Panc1 (cell line): ENCODE measurements at places on chromosomes 11 and 22. TPM values are rescaled to one million over a fixed set of nuclear protein-coding genes. Genes with fewer than 3 reads are reported as not detected.

DNA sequence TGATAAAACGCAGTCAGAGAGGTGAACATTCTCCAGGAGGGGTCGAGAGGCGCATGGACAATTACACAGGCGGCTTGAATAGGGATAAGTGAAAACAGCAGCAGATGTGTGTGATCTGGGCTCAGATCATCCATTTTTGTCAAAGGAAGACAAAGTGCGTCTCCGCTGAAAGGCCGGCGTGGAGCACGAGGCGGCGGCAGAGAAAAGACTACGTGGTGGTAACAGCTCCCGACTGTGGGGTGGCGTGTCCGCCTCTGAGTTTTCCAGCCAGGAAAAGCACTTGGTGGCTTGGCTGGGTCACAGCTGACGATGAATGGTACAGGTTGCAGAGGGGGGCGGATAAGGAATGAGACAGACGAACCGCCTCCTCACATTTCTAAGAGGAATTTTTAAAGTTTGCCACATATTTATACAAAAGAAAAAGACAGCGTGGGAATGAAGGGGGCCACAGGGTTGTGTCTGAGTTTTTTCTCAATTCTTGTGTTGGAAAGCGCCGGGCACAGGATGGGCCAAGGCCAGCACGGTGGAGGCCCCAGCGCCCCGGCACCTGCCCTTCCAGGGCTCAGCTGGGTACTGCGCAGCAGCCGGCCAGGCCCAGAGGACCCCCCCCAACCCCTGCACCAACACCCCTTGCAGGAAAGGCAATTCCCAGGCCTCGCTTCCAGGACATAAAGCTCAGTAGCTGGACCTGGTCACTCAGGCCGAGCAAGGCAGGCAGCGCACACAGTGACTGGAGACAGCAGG, 80.4 kb downstream of the TRMU start:
- no peaks in the 10 kb centered on the region for H3K36me3 ChIP-seq
- no peaks in the 10 kb centered on the region for H3K27me3 ChIP-seq
- no peak for DNase-seq

DNA sequence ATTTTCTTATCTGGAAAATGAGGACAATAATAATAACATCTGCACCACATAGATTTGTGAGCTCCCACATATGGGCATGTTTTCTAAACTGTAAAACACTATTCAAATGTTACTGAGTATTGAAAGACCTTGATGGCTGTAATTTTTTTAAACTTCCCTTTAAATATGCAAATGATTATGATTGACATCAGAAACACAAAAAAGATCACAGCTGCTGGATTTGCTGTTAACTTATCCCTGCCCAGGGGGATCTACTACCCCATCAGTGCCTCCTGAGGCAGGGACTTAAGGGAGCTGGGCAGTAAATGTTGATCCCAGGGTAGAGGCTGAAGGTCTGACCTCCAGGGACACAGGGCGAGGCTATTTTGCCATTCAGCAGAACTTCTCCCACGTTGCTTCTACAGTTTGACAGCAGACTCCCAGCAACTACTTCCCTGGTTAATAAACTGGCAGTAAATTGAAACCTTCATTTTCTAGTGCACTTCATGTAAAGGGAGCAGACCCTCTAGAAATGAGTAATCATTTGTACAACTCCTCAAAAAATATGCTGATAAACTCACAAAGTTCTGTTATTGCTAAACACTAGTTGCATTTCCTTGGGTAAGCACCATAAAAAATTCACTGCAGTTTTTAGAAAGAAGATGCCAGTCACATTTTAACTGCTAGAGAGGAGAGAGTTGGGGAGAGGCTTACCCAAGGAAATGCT, 20.3 kb downstream of the TMPRSS5 start:
- H3K27ac ChIP-seq: 0 out of 2 replicates have a peak overlapping the region, but pooled peaks have one; percentile 45
- no peak overlapping the region for H3K4me3 ChIP-seq
- no peak for DNase-seq
- peaks cover 8% of the 10 kb centered on the region; the same call in 1 of the 2 replicates for H3K4me1 ChIP-seq
- H3K36me3 ChIP-seq: no peaks in the 10 kb centered on the region
- H3K27me3 ChIP-seq: no peaks in the 10 kb centered on the region

- no peaks in the 10 kb centered on the region for H3K27me3 ChIP-seq
- H3K4me1 ChIP-seq: peaks cover 24% of the 10 kb centered on the region
- H3K27ac ChIP-seq: peak overlapping the region; percentile 45
- no peak for DNase-seq
- H3K36me3 ChIP-seq: no peaks in the 10 kb centered on the region
- H3K4me3 ChIP-seq: no peak overlapping the region
These were observed 11.0 kb downstream of the OSBPL5 start for GRCh38 chr11:3154001-3154599.

GRCh38 chr11:61602775-61603569, 22.1 kb upstream of the SYT7 start:
- no peak overlapping the region for H3K27ac ChIP-seq
- peaks cover 3% of the 10 kb centered on the region; the same call in 1 of the 2 replicates for H3K4me1 ChIP-seq
- no peak for DNase-seq
- H3K27me3 ChIP-seq: no peaks in the 10 kb centered on the region; the same call in 1 of the 2 replicates

Gene MB
- 17.3 TPM for total RNA-seq

Gene TIMP3
- total RNA-seq: 0.67 TPM

Gene MPPED2
- total RNA-seq: not detected

Gene AMOTL1
- 16.0 TPM for total RNA-seq

Gene SOX10
- total RNA-seq: not detected
